H1 (cell line): ENCODE measurements at places on chromosomes 7 and 10.

DNA sequence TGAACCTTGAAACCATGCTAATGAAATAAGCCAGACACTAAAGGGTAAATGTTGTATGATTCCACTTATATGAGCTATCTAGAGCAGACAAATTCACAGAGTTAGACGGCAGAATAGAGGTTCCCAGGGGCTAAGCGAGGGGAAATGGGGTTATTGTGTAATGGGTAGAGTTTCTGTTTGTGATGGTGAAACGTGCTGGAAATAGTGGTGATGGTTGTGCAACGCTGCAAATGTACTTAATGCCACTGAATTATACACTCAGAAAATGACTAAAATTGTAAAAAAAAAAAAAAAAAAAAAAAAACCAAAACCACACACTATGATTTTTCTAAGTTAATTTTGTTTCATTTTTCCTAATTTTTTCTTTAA, 30.0 kb downstream of the SFXN4 start:
- DNase-seq: no peak

GRCh38 chr10:110103921-110104461, 96.2 kb downstream of the ADD3 start:
- DNase-seq: no peak

GRCh38 chr10:121613456-121613855, 15.2 kb upstream of the FGFR2 start:
- DNase-seq: no peak

DNA sequence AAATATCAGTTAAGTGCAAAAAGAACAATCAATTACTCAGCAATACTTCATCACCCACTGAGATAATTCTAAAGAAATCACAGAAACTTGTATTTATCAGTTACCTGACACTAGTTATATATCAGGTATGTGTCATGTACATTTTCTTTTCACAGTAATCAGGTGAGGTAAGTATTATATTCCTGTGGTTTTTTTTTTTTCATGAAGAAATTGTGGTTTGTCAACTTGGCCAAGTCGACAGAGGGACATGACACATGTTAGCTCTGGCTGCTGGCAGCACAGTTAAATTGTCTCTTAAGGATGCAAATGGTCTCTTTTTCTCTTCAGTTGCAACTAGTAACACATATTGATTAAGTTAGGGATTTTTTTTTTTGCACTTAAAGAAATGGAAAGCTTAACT, 13.7 kb upstream of the GPR141 start:
- no peak for DNase-seq

GRCh38 chr7:149053384-149053783, 25.1 kb upstream of the PDIA4 start:
- DNase-seq: no peak

- DNase-seq: no peak
Measured at GRCh38 chr10:88037623-88038022, 174.2 kb downstream of the PTEN start.

DNA sequence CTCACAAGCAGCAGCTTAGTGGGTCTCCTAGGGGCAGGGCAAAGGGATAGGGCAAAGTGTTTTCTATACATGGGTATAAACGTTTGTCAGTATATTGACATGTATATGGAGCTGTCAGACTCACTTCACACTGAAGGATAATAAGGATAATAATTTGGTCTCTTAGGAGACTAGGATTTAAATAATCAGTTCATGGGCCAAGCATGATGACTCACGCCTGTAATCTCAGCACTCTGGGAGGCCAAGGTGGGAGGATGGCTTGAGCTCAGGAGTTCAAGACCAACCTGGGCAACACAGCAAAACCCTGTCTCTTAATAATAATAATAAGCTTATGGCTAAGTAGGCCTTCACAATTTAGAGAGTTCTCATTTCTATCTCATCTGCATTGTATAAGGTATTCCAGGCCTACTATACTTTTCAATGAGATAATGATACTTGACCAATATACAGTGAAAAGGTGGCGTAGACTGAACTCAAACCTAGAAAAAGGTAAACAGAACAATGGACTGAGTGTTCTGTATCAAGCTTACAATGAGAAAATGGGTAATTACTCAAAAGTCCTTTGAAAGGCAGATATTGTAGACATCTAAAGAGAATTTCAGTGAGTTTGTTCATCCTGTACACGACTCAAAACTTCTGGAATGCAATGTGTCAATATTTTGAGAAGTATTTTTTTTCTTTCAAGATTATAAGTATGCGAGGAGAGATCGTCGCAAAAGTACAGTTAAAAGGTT, 7.0 kb downstream of the GSAP start:
- no peak for DNase-seq
